Hepatocyte (in vitro differentiated cells): ENCODE measurements at places on chromosomes 7 and 10. TPM values are rescaled to one million over a fixed set of nuclear protein-coding genes. Genes with fewer than 3 reads are reported as not detected.
A peak's percentile ranks its signal among the peaks of the same experiment; 100 is the strongest.

- no peak overlapping the region for H3K27ac ChIP-seq
- H3K4me3 ChIP-seq: no peak overlapping the region
- DNase-seq: no peak
- no peaks in the 10 kb centered on the region for H3K36me3 ChIP-seq
- H3K27me3 ChIP-seq: no peaks in the 10 kb centered on the region
These were observed 24.0 kb downstream of the GSTO2 start for GRCh38 chr10:104293011-104293410.

The C10orf53 gene
- not detected in 2 replicates for total RNA-seq

The TMEM26 gene
- 2.2 and 3.3 TPM in 2 replicates for total RNA-seq

- no peak for DNase-seq
- H3K4me3 ChIP-seq: no peak overlapping the region
- no peaks in the 10 kb centered on the region for H3K27me3 ChIP-seq
These were observed 274.0 kb upstream of the GALNT17 start for GRCh38 chr7:70857793-70858545.

DNA sequence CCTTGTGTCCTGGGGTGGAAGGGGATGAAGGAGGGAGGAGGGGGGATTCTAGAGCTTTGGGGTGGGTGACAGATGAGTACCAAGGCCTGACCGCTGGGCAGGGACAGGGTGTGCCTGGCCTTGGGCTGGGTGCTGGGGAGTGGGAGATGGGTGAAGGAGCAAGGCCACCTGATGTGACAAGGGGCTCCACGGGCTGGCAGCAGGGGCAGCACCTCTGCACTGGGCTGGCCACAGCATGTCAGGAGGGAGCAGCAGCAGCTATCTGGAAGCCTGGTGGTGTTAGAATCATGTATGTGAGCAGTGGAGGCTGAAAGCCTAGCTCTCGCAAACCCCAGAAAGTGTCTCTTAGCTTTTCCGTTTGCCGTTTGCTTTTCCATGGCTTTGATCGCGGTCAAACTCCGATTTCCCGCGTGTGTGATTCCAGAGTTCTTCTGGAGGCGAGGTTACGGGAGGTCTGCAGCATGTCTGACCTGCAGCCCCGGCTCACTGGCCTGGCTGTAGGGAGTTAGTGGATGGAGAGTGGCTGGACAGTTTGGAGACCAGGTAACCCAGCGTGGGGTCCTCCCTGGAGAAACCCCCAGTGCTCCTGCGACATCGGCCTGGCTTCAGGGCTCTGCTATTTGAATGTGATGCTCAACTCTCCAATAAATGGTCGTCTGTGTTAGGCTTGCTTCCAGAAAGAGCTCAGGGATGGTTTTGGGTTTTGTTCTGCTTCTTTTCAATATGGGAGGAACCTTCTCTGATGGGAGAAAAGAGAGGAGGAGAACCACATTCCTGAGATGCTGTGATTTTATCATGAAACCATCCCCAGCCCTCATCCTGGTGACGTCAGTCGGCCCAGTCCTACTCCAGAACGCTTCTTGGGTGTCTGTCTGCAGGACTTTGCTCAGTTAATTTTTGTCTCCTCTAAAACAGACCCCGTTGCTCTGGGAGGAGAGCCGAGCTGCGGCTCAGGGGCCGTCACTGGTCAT, 105.5 kb downstream of the CUX1 start:
- no peak overlapping the region for H3K4me3 ChIP-seq
- H3K36me3 ChIP-seq: no peaks in the 10 kb centered on the region
- H3K27ac ChIP-seq: peak overlapping the region; percentile 93
- peaks cover 15% of the 10 kb centered on the region for H3K4me1 ChIP-seq
- DNase-seq: no peak
- H3K27me3 ChIP-seq: no peaks in the 10 kb centered on the region

- H3K36me3 ChIP-seq: no peaks in the 10 kb centered on the region
- DNase-seq: peak; percentile 75
- peak overlapping the region; percentile 79 for H3K4me3 ChIP-seq
- no peaks in the 10 kb centered on the region for H3K27me3 ChIP-seq
- H3K4me1 ChIP-seq: peaks cover 20% of the 10 kb centered on the region
- H3K27ac ChIP-seq: peak overlapping the region; percentile 94
These were observed 575 bp downstream of the DLG5 start for GRCh38 chr10:77925795-77926565.

The HDAC9 gene
- total RNA-seq: 6.7 and 9.4 TPM in 2 replicates

GRCh38 chr10:12637649-12638048, 288.3 kb downstream of the CAMK1D start:
- H3K36me3 ChIP-seq: no peaks in the 10 kb centered on the region
- peaks cover 7% of the 10 kb centered on the region for H3K4me1 ChIP-seq
- no peak overlapping the region for H3K4me3 ChIP-seq
- H3K27ac ChIP-seq: no peak overlapping the region

- H3K27me3 ChIP-seq: no peaks in the 10 kb centered on the region
- no peak overlapping the region for H3K4me3 ChIP-seq
- H3K27ac ChIP-seq: no peak overlapping the region
- no peaks in the 10 kb centered on the region for H3K4me1 ChIP-seq
- no peaks in the 10 kb centered on the region for H3K36me3 ChIP-seq
These were observed 80.6 kb downstream of the PTPRZ1 start for GRCh38 chr7:121953601-121954000.

GRCh38 chr7:157439761-157440160, 103.0 kb downstream of the DNAJB6 start:
- DNase-seq: no peak
- no peak overlapping the region for H3K27ac ChIP-seq
- H3K4me3 ChIP-seq: no peak overlapping the region
- H3K36me3 ChIP-seq: no peaks in the 10 kb centered on the region
- H3K4me1 ChIP-seq: no peaks in the 10 kb centered on the region

DNA sequence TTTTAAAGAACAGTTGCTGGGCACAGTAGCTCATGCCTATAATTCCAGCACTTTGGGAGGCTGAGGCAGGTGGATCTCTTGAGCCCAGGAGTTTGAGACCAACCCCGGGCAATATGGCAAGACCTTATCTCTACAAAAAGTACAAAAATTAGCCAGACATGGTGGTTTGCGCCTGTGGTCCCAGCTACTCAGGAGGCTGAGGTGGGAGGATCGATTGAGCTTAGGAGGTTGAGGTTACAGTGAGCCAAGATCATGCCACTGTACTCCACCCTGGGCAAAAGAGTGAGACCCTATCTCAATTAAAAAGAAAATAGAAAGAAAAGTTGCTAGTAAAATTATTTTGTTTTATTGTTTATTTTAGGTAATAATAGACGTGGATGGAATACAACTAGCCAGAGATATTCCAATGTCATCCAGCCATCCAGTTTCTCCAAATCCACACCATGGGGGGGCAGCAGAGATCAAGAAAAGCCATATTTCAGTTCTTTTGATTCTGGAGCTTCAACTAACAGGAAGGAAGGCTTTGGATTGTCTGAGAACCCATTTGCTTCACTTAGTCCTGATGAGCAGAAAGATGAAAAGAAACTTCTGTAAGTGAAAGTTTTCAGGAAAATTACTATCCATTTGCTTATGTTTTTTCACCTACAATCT, 3.0 kb downstream of the NUP42 start:
- H3K4me1 ChIP-seq: peaks cover 9% of the 10 kb centered on the region
- H3K27me3 ChIP-seq: no peaks in the 10 kb centered on the region
- H3K4me3 ChIP-seq: no peak overlapping the region

GRCh38 chr10:23157691-23158369, 34.3 kb upstream of the PTF1A start:
- H3K36me3 ChIP-seq: no peaks in the 10 kb centered on the region
- H3K4me3 ChIP-seq: no peak overlapping the region
- no peak overlapping the region for H3K27ac ChIP-seq
- DNase-seq: peak; percentile 56

The CWF19L1 gene
- 22.8 and 24.0 TPM in 2 replicates for total RNA-seq

- H3K4me1 ChIP-seq: no peaks in the 10 kb centered on the region
- H3K4me3 ChIP-seq: no peak overlapping the region
- H3K36me3 ChIP-seq: no peaks in the 10 kb centered on the region
These were observed 33.6 kb downstream of the PRF1 start for GRCh38 chr10:70568781-70569495.

The THSD7A gene
- total RNA-seq: 6.9 and 8.3 TPM in 2 replicates

DNA sequence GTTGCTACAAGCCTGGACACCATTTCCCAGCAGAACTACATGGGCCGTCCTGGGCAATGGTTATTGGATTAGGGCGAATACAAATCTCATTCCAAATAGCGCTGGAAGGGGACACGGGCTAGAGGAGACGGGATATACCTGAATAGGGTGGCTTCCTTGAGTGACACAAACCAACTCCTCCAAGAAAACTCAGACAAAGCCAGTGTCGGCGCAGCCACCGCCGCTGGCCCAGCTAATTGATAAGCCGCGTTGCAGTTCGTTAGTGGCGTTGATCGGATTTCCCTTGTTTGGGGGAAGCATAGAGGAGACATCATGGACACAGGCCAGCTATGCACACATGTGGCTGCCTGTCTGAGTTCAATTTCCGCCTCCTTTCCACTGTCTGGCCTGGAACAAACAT, 55.7 kb downstream of the EBF3 start:
- no peaks in the 10 kb centered on the region for H3K36me3 ChIP-seq
- no peak overlapping the region for H3K27ac ChIP-seq
- H3K4me1 ChIP-seq: no peaks in the 10 kb centered on the region
- DNase-seq: no peak
- H3K4me3 ChIP-seq: no peak overlapping the region

GRCh38 chr7:47819607-47819920, 128.7 kb downstream of the PKD1L1 start:
- no peak overlapping the region for H3K27ac ChIP-seq
- H3K27me3 ChIP-seq: no peaks in the 10 kb centered on the region
- H3K36me3 ChIP-seq: no peaks in the 10 kb centered on the region
- H3K4me3 ChIP-seq: no peak overlapping the region
- DNase-seq: no peak

GRCh38 chr10:111989136-111989911, 194.2 kb downstream of the GPAM start:
- no peak for DNase-seq
- no peaks in the 10 kb centered on the region for H3K36me3 ChIP-seq
- H3K4me1 ChIP-seq: no peaks in the 10 kb centered on the region
- H3K27ac ChIP-seq: no peak overlapping the region

GRCh38 chr10:1022413-1022812, 3.2 kb downstream of the IDI2 start:
- no peak for DNase-seq
- H3K27ac ChIP-seq: no peak overlapping the region
- H3K4me3 ChIP-seq: no peak overlapping the region
- no peaks in the 10 kb centered on the region for H3K4me1 ChIP-seq
- H3K27me3 ChIP-seq: no peaks in the 10 kb centered on the region

DNA sequence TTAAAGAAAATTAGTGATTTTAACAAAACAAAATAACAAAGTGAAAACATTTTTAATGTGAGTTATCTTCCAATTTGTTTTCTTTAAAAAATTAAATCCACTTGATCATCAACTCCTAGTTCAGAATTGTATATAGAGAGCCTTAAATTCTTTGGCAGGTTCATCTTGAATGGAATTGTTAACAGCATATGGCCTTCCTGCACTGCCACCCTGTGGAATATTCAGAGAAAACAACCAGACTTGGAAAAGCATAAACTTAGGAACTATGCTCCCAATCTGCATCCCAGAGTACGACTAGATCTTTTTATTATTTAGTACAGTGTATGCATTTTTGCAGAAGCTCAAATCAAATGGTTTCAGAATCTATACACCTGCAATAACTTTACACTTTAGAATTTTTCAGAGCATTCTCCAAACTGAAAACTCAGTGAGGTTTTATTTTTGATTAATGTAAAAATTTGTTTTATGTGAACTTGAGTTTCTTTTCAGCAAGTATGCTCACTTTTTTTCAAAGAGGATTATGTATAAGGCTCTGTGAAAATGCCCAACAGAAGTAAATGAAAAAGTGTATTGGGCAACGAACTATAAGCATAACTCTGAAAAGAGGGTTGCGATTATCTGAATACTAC, 44.9 kb upstream of the ANK3 start:
- no peak overlapping the region for H3K27ac ChIP-seq
- no peaks in the 10 kb centered on the region for H3K36me3 ChIP-seq
- H3K4me3 ChIP-seq: no peak overlapping the region
- no peaks in the 10 kb centered on the region for H3K27me3 ChIP-seq
- no peaks in the 10 kb centered on the region for H3K4me1 ChIP-seq

The TMEM196 gene
- total RNA-seq: 0.17 and 0.24 TPM in 2 replicates

GRCh38 chr7:426510-426909, 93.1 kb downstream of the PDGFA start:
- H3K27ac ChIP-seq: no peak overlapping the region
- DNase-seq: no peak
- H3K4me1 ChIP-seq: no peaks in the 10 kb centered on the region
- no peaks in the 10 kb centered on the region for H3K36me3 ChIP-seq

- no peaks in the 10 kb centered on the region for H3K27me3 ChIP-seq
- no peak overlapping the region for H3K4me3 ChIP-seq
- no peaks in the 10 kb centered on the region for H3K4me1 ChIP-seq
- H3K36me3 ChIP-seq: no peaks in the 10 kb centered on the region
- no peak for DNase-seq
These were observed 249.4 kb downstream of the CACNA2D1 start for GRCh38 chr7:82194016-82194643.

The HSPA12A gene
- 7.9 and 9.9 TPM in 2 replicates for total RNA-seq

- H3K36me3 ChIP-seq: no peaks in the 10 kb centered on the region
- no peaks in the 10 kb centered on the region for H3K4me1 ChIP-seq
- H3K27ac ChIP-seq: no peak overlapping the region
- no peak for DNase-seq
- H3K27me3 ChIP-seq: no peaks in the 10 kb centered on the region
These were observed 77.0 kb downstream of the TFPI2 start for GRCh38 chr7:93813514-93813913.

The AOAH gene
- total RNA-seq: 2.4 and 5.4 TPM in 2 replicates

- H3K27ac ChIP-seq: no peak overlapping the region
- H3K4me1 ChIP-seq: no peaks in the 10 kb centered on the region
- DNase-seq: no peak
- no peaks in the 10 kb centered on the region for H3K36me3 ChIP-seq
These were observed 258.6 kb downstream of the BMPER start for GRCh38 chr7:34163956-34164355.

GRCh38 chr7:114590298-114590697, 175.7 kb downstream of the FOXP2 start:
- no peak overlapping the region for H3K4me3 ChIP-seq
- H3K27ac ChIP-seq: no peak overlapping the region
- no peaks in the 10 kb centered on the region for H3K27me3 ChIP-seq
- H3K36me3 ChIP-seq: no peaks in the 10 kb centered on the region

The GRID1 gene
- total RNA-seq: 0.24 and 0.37 TPM in 2 replicates

DNA sequence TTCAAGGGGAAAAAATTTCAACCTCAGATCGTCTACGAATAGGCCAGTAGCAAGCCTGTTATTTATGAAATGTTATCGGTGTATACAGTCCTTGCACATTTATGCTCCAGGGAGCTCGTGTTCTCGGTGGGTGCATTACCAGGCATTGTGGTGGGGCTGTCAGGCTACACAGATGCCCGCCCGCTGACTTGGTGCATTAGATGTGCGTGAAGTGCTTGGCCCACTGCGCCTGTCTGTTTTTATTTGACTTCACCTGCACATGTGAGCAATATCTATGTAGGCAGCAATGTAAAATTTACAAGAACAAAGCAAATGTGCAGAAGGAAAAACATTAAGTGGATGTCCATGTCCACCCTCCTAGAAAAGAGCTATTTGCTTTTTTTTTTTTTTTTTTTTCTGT, 2.8 kb downstream of the FOXK1 start:
- H3K4me3 ChIP-seq: no peak overlapping the region
- no peaks in the 10 kb centered on the region for H3K36me3 ChIP-seq
- no peak for DNase-seq
- H3K27ac ChIP-seq: peak overlapping the region; percentile 56
- no peaks in the 10 kb centered on the region for H3K27me3 ChIP-seq

- no peak for DNase-seq
- H3K27ac ChIP-seq: no peak overlapping the region
- no peaks in the 10 kb centered on the region for H3K36me3 ChIP-seq
- H3K4me1 ChIP-seq: no peaks in the 10 kb centered on the region
- no peak overlapping the region for H3K4me3 ChIP-seq
These were observed 56.3 kb downstream of the DENND2A start for GRCh38 chr7:140584195-140584851.
